NCI-H187 treated with DMSO at 0.1 percent for 48 hours (cell line): ENCODE measurements at places on chromosomes 7 and 10.

- DNase-seq = no peak
Measured at GRCh38 chr7:134844200-134844599, 64.8 kb downstream of the CALD1 start.

- DNase-seq = no peak
Measured at GRCh38 chr7:84548366-84549365, 354.1 kb upstream of the SEMA3A start.

GRCh38 chr10:125038637-125039036, 96.7 kb downstream of the ZRANB1 start:
- DNase-seq = no peak

- DNase-seq = no peak
Measured at GRCh38 chr10:100883312-100883821, 29.4 kb upstream of the SLF2 start.

DNA sequence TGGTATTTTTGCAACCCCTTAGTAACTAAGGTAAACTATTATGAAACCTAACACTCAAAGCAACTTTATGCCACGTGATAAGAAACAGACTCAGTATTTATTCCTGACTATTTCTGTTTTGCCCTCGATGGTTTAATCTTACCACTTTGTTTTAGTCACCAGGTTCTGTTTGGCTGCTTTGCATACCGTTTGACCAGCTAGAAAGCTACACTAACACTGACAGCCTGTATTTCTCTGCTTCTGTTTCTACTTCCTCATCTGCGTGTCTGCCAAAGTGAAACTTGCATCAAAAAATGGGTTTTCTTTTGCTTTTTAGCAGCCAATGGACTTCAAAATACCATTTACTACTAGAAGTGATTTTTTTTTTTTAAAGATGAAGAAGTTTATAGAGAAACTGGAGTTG, 802.5 kb downstream of the GRM8 start:
- no peak for DNase-seq

DNA sequence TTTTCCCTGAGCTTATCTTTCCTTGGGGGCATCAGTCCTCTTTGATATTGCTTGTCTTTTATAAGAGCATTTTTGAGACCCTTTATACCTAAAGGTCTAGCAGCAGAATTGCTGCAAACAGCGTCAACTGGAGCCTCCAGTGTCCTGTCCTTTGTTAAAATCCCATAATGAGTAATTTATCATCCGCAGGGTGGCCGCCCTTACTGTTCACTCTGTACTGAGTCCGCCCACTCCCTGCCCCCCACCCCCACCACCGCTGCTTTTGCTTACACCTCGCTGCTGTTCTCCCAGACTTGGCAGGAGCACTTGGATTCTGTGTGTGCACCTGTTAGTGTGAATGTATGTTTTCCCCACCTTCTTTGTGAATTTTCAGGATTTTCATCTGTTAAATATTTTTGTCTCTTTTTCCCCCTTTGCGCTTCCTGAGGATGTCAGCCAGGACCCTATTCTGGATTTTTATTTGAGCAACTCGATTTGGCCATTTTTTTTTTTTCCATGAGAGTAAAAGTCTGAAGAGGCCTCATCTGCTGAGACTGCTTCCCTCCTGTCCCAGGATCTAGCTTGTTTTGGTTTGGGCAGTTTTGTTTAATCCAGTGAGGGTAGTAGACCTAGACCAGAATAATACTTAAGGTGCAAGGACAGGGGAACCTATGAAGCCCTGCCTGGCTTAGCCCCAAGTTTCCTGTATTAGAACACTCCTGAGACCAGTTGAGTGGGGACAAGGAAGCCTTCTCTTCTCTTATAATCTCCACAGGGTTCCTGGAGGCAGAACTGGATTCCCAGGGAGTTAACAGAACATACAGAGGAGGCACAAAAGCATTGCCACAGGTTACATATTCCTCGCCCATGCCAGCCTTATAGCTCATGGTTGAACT, 8.2 kb downstream of the AGFG2 start:
- DNase-seq = no peak

GRCh38 chr7:138982204-138982623, 1.0 kb upstream of the KIAA1549 start:
- no peak for DNase-seq

DNA sequence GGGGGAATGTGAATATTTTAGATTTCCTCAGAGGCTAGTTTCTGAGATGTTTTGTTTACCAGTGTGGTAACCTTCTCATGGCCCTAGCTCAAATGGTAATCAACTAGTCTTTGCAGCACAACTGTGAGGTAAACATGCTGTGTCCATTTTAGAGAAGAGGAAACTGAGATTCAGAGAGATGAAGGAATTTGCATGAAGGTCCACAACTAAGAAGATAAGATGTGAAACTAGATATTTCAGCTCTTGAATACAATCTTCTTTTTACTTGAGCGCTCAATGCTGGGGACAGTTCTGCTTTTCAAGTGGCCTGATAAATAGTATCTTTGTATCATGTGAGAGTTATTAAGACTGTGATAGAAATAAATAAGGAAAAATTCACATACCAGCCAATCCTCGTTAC, 245.4 kb downstream of the AUTS2 start:
- DNase-seq = no peak

- DNase-seq = no peak
Measured at GRCh38 chr7:7672545-7673239, 32.1 kb downstream of the UMAD1 start.

- no peak for DNase-seq
Measured at GRCh38 chr10:130807721-130808120, 503.8 kb downstream of the TCERG1L start.

DNA sequence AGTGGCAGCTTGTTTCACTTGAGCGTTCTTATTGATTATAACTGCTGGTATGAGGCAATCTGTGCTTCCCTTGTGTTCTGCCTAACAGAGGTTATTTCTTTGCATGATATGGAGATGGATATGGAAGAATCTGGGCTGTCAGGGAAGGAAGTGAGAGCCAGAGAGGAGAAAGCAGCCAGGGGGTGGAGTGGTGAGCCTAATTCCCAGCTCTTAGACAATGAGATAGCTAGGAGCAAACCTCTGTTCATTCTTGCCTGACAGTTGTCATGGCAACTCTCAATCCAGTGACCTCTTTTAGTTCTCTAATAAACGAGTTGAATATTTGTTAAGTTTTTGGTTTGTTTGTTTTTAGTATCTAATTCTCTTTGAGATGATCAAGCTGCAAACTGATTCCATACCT, 214.3 kb downstream of the NRG3 start:
- DNase-seq = no peak

DNA sequence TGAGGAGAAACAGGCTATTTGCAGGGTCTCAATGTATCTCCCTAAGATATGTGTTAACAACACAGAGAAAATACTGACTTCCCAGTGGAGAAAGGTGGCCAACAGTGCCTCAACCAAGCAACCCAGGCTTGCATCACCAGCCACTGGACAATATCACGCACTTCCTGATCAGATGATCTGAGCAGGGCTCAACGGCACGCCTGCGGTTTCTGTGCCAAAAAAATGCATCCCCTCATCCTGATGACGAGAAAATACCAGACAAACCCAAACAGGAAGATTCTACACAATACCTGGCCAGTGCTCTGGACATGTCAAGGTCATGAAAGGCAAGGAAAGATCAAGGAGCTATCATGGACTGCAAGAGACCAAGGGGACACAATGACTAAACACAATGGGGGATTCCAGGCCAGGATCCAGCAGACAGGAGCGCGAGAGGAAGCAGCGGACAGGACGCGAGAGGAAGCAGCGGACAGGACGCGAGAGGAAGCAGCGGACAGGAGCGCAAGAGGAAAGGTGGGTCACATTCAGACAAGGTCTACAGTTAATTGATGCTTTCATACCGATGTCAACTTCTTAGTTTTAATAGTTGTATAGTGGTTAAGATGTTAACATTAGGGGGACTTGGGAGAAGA, 51.1 kb downstream of the GNA12 start:
- no peak for DNase-seq

DNA sequence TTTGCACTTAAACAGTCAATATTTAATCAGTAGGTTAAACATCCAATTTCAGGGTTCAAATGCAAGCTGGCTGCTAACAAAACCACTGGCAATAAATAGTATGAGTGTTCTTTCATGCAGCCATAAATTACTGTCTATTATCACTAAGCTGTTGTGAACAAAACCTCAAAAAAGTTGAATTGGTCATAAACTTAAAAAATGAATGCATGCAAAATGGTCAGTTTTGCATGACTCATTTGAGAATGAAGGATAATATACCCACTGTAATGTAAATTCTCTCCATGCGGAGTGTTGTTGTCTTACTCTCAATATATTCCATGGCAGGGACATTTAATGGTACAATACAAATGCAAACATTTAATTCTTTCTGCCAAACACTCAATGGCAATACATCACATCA, 226.4 kb downstream of the MAGI2 start:
- DNase-seq = no peak

GRCh38 chr10:77120666-77121376, 516.8 kb downstream of the KCNMA1 start:
- DNase-seq = no peak

DNA sequence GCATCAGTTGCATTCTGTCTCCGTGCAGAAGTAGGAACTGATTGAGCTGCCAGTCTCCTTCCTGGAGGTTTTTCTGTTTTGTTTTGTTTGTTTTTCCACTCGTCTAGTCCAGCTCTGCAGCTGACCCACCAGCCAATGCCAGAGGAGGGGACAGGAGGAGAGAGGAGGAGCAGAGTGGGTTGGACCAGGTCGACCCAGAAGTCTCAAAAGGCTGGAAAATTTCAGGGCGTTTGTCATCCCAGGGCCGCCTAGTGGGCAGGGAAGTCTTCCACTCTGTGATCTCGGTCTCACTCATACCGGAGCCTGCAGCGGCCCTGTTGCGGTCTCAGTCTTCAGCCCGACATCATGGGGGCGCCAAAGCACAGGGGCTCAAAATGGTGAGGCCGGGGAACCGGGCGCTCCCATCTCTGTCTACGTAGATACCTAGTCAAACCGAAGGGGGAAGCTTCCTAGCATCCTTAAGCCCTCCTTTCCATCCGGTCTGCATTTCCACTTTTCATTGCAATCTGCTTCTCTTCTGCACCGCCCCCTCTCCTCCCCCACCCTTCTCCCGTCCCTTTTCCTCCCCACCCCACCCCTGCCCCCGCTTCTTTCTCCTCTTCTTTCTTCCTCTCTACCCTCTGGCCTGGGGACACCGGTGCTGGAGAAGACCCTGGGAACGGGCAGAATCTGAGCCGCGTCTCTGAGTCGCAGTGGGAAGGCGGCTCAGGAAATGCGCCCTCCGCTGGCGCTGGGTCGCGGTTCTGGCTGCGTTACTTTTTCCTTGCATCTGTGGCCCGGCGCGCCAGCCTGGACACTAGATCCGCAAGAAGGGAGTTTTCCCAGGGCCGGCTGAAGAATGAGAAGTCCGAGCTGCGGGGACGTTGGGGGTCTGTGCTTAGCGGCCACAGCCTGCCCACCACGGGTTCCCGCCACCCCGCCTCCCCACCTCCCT, 16.2 kb upstream of the PAX2 start:
- DNase-seq = no peak

DNA sequence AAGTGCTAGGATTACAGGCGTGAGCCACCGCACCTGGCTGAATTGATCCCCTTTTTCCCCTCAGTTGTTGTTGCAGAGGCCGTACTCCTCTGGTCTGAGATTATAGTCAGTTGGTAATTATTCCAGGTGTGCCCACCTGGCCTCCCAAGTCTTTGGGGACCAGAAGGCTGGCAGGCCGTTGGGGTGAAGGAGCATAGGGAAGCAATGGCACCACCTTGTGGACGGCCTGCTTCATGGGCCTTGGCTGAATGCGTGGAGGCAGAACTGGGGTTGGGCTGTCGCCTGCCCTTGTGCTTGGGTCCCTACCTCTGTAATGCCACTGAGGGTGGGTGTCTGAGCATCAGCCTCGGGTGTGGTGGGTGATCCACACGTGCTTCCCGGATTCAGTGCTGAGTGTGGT, 125.7 kb downstream of the RGS10 start:
- no peak for DNase-seq

- DNase-seq = no peak
Measured at GRCh38 chr7:151454305-151454704, 14.4 kb upstream of the CRYGN start.

DNA sequence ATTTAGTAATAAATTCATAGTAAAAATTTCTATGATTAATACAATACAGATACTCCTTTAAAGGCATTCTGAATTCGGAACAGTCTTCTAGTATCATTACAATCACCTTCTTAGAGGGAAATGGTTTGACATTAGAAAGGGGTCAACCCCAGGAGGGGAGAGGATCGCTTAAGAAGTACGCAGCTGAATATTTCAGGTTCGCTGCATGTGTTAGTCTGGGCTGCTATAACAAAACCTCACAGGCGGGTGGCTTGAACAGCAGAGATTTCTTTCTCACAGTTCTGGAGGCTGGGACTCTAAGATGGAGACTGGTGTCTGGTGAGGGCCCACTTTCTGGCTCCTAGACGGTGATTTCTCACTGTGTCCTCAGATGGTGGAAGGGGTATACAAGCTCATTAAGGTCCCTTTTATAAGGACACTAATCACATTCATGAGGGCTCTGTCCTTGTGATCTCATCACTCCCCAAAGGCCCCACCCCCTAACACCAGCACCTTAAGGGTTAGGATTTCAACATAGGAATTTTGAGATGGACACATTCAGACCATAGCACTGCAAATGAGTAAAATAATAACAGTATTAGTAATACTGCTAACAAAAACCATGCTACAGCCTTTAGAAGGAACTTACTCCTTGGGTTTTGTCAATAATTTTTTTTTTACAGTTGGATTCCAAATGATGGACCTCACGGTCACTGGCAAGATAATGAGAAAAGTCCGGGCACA, 34.0 kb downstream of the GNA12 start:
- DNase-seq = no peak

- no peak for DNase-seq
Measured at GRCh38 chr7:100109521-100110163, 8.2 kb downstream of the AP4M1 start.

DNA sequence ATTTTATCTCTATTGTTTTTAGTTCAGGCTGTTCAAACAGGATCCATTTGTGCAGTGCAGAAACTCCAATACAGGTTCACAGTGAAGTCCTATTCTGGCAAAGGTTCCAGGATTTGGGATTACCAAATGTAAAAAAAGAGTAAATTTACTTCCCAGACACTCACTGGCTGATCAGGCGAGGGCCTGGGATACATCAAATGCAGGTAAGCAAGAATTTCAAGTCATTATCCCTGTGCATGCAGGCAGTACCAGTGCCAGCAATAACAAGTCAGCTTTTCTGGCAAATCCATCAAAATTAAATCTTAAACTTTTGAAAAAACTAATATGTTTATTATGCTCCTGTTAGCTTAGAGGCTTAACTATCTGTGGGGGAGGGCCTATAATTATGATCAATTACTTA, 6.3 kb downstream of the CDK6 start:
- no peak for DNase-seq

GRCh38 chr10:128147064-128147463, 20.8 kb upstream of the MKI67 start:
- DNase-seq = no peak

- DNase-seq = no peak
Measured at GRCh38 chr7:159218607-159219006, 73.9 kb upstream of the VIPR2 start.

- no peak for DNase-seq
Measured at GRCh38 chr10:102597131-102597991, 46.9 kb upstream of the TRIM8 start.

DNA sequence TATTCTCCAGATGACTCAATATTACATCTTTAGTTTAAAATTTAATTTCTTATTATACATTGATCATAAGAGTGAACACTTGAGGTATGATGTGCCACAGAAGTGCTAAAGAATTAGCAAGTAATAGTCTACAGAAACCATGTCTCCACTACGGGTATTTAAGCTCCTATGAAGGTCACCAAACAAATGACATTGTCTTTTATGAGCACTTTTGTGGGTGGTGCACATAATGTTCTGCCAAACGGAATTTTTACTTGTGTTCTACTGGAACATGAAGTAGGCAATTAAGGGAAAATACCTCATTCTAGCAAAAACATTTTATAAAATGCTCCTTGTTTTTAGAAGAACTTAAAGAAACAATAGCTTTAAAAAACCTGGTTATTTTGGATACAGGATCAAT, 27.4 kb upstream of the CUBN start:
- no peak for DNase-seq
